ENCODE measurements at places on chromosomes 3 and 15.

DNA sequence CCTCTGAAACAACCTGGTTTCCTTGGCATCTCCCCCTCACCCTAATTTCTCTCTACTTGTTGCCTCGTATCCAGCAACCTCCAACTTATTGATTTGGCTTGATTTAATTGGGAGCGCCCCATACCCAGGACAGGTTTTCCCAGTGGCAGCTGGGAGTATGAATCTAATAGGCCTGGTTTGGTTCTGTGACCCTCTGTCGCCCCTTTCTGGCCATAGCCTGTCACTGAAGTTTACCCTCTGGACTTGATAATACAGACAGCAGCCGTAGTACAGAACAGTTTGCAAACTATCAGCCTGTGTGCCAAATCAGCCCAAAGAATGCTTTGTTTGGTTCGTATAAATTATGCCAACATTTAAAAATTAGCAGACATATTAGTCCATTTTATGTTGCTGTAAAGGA lies 525.1 kb upstream of the GOLIM4 start:
- no peaks in the 10 kb centered on the region for H3K4me1 ChIP-seq
- no peak overlapping the region for H3K4me3 ChIP-seq
- no peak overlapping the region for H3K27ac ChIP-seq
- DNase-seq = peak; percentile 49

DNA sequence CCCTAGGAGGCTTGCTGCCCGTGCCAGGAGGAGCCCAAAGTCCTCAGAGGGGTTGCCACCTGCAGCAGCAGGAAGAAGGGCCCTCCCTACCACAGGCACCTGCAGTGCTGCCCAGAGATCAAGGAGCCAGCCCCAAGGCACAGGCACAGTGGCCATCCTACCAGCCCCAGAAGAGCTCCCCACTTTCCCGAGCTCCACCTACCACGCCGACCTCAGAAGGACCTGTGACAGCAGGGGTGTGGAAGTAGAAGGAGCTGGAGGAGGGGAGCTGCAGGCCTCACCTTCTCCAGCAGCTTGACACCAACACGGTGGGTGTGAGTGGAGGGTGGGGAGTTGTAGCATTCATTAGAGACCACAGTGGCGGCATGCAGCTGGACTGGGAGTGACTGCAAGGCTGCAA lies 485.8 kb downstream of the GABRG3 start:
- no peaks in the 10 kb centered on the region for H3K27me3 ChIP-seq
- no peak overlapping the region for H3K4me3 ChIP-seq
- H3K27ac ChIP-seq = no peak overlapping the region
- H3K4me1 ChIP-seq = no peaks in the 10 kb centered on the region
- no peaks in the 10 kb centered on the region for H3K36me3 ChIP-seq

- no peak for DNase-seq
- H3K4me1 ChIP-seq = no peaks in the 10 kb centered on the region
- H3K27me3 ChIP-seq = no peaks in the 10 kb centered on the region
- H3K4me3 ChIP-seq = no peak overlapping the region
Observed at GRCh38 chr15:88748651-88749050, 54.6 kb upstream of the ACAN start.

- H3K4me3 ChIP-seq = no peak within 1 kb of the TSS
- H3K27ac ChIP-seq = no peak within 1 kb of the TSS
- H3K36me3 ChIP-seq = no peaks in the 10 kb centered on the region
- no peaks in the 10 kb centered on the region for H3K4me1 ChIP-seq
- DNase-seq = peak; percentile 34
- no peaks in the 10 kb centered on the region for H3K27me3 ChIP-seq
Observed at GRCh38 chr15:51341366-51342226, at the start of gene GLDN. Gene GLDN, plus strand, starts transcription at chr15:51341655. Its CDS starts 30 bp downstream, at chr15:51341685.

DNA sequence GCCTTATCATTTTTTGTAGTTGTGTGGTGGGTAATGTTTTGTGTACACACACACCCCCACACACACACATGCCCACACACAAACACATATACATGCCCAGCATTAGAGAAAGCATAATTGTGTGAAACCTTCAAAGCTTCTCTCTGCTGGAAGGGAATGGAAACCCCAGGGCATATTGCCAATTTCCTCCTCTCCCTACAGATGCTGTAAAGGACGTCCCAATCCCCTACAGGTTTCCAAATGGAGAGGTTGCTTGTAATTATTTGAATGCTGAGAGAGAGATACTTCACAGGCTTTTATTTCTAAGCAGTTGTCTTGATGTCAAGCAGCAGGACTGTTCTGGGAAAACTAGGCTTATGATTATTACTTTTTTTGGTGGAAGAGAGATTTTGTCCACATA lies 23.0 kb upstream of the CCK start:
- DNase-seq = no peak
- no peak overlapping the region for H3K27ac ChIP-seq
- no peaks in the 10 kb centered on the region for H3K4me1 ChIP-seq
- no peaks in the 10 kb centered on the region for H3K36me3 ChIP-seq
- H3K27me3 ChIP-seq = no peaks in the 10 kb centered on the region

DNA sequence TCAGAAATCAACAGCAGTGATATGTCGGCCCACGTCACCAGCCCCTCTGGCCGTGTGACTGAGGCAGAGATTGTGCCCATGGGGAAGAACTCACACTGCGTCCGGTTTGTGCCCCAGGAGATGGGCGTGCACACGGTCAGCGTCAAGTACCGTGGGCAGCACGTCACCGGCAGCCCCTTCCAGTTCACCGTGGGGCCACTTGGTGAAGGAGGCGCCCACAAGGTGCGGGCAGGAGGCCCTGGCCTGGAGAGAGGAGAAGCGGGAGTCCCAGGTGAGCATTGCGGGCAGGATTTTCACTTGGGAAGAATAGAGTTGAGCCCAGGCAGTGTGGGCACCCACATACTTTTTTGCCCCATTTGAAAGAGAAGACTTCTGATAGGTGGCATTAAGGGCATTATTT lies 57.4 kb downstream of the DNASE1L3 start:
- no peak overlapping the region for H3K27ac ChIP-seq
- H3K27me3 ChIP-seq = no peaks in the 10 kb centered on the region
- no peak for DNase-seq
- peaks cover 24% of the 10 kb centered on the region for H3K4me1 ChIP-seq
- H3K36me3 ChIP-seq = peaks cover 72% of the 10 kb centered on the region
- H3K4me3 ChIP-seq = no peak overlapping the region

DNA sequence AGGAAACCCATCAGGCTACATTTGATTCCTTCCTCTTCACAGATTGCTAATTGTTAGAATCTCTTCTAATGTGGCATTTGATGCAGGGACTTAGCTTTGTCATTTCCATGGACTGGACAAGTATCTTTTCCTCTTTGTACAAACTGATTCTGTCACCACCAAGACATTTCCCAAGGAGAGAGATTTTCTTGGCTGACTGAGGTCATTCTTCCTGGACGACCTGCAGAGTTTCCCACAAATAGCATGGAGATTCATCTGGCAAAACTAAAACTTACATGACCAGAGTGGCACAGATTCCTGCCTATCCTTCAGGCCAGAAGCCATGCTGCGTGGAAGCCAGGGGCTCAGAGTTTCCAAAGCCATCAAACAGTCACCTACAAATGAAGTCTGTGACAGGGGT lies 269.2 kb upstream of the LRTM1 start:
- H3K36me3 ChIP-seq = no peaks in the 10 kb centered on the region
- no peak overlapping the region for H3K4me3 ChIP-seq
- DNase-seq = no peak
- no peaks in the 10 kb centered on the region for H3K4me1 ChIP-seq
- H3K27ac ChIP-seq = no peak overlapping the region

- H3K4me3 ChIP-seq = no peak overlapping the region
- H3K4me1 ChIP-seq = no peaks in the 10 kb centered on the region
- no peaks in the 10 kb centered on the region for H3K36me3 ChIP-seq
- no peaks in the 10 kb centered on the region for H3K27me3 ChIP-seq
- no peak for DNase-seq
- H3K27ac ChIP-seq = no peak overlapping the region
Observed at GRCh38 chr15:86077070-86077469, 2.6 kb upstream of the AGBL1 start.

- H3K4me3 ChIP-seq = no peak overlapping the region
- H3K27ac ChIP-seq = no peak overlapping the region
- H3K36me3 ChIP-seq = no peaks in the 10 kb centered on the region
- no peaks in the 10 kb centered on the region for H3K4me1 ChIP-seq
- DNase-seq = no peak
Observed at GRCh38 chr3:182148360-182148759, 436.6 kb downstream of the SOX2 start.

- H3K4me3 ChIP-seq = no peak overlapping the region
- no peaks in the 10 kb centered on the region for H3K27me3 ChIP-seq
- no peaks in the 10 kb centered on the region for H3K36me3 ChIP-seq
- no peaks in the 10 kb centered on the region for H3K4me1 ChIP-seq
- no peak for DNase-seq
- no peak overlapping the region for H3K27ac ChIP-seq
Observed at GRCh38 chr3:129549805-129550204, 6.8 kb downstream of the H1-8 start.

- H3K36me3 ChIP-seq = no peaks in the 10 kb centered on the region
- no peak for DNase-seq
- no peak overlapping the region for H3K4me3 ChIP-seq
Observed at GRCh38 chr15:59406446-59406845, 31.5 kb upstream of the FAM81A start.

DNA sequence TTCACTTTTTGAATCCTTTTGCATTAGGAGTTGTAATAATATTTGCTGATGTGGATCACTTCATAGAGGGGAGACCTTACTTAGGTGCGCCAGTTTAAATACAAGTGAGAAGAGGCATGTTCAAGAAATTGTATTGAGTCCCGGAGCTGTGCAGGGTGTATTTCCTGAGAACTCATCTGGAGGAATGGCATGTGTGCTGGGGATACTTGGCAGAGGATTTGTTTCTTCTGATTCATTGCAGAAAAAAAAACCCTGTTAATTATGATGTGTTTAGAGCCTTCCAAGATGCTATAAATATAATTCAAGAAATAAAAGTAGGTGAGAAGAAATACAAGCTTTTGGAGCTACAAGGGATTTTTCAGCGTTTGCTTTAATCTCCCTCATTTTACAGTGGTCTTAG lies 97.6 kb downstream of the TPRG1 start:
- H3K4me3 ChIP-seq = no peak overlapping the region
- H3K36me3 ChIP-seq = no peaks in the 10 kb centered on the region
- no peak overlapping the region for H3K27ac ChIP-seq

- H3K27me3 ChIP-seq = no peaks in the 10 kb centered on the region
- H3K27ac ChIP-seq = no peak overlapping the region
- no peak overlapping the region for H3K4me3 ChIP-seq
Observed at GRCh38 chr3:106485217-106485616, 616.4 kb upstream of the CBLB start.

DNA sequence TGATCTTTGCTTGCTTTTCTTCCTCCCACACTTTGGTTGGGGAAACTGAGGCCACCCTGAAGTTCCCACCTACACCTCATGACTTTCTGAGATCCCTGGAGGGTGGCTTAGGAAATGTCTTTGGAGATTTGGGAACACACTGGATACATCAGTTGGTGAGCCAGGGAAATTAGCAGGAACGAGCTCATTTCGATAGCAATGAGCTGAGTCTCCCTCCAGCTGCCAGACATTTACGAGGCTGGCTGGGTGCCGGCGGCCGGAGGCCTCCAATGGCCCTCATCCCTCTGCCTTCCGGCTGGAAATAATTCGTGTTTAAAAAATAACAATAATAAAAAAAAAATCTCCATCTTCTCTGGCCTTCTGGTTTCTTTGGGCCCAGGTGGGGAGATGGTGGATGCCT lies 38.8 kb downstream of the SMAD6 start:
- DNase-seq = peak; percentile 14
- no peaks in the 10 kb centered on the region for H3K4me1 ChIP-seq

- no peak overlapping the region for H3K27ac ChIP-seq
- H3K4me3 ChIP-seq = no peak overlapping the region
- no peaks in the 10 kb centered on the region for H3K27me3 ChIP-seq
- H3K4me1 ChIP-seq = no peaks in the 10 kb centered on the region
- H3K36me3 ChIP-seq = no peaks in the 10 kb centered on the region
Observed at GRCh38 chr15:66894363-66894762, 171.0 kb upstream of the SMAD3 start.

DNA sequence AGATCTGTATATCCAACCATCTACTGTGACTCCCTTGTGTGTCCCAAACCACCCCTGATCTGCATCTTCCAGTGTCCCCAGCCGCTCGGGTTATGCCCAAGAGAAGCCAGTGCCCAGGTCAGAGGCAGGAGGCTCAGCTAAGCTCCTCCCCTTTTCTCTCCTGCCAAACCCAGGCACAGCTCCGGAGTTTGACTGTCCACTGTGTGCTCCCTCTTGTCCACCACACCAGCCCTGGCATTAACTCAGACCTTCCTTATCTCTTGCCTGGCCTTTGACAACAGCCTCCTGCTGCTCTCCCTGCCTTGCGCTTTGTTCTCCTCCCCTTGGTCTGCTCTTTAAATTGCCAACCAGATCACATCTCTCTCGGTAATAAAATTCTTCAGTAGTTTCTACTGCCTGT lies 39.3 kb downstream of the DGKG start:
- H3K4me1 ChIP-seq = no peaks in the 10 kb centered on the region
- H3K4me3 ChIP-seq = no peak overlapping the region
- no peaks in the 10 kb centered on the region for H3K27me3 ChIP-seq
- no peak for DNase-seq
- H3K36me3 ChIP-seq = no peaks in the 10 kb centered on the region

DNA sequence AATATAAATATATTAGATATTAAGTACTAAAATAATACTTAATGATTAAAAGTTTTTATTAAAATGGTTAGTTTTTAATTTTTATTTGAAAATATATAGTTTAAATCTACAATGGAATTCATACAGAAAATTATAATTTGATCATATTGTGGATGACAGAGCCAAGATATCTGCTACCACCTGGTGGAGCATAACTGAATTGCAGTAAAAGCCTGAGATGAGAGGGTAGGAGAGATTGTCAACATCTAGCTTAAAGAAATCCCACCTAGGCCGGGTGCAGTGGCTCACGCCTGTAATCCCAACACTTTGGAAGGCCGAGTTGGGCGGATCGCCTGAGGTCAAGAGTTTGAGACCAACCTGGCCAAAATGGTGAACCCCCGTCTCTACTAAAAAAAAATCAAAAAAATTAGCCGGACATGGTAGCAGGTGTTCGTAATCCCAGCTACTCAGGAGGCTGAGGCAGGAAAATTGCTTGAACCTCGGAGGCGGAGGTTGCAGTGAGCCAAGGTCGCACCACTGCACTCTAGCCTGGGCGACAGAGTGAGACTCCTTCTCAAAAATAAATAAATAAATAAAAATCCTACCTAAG lies 25.1 kb upstream of the CSTA start:
- no peaks in the 10 kb centered on the region for H3K36me3 ChIP-seq
- no peak overlapping the region for H3K4me3 ChIP-seq
- no peak overlapping the region for H3K27ac ChIP-seq
- DNase-seq = no peak

GRCh38 chr15:29887721-29888120 lies 65.5 kb upstream of the TJP1 start:
- H3K27me3 ChIP-seq = no peaks in the 10 kb centered on the region
- no peaks in the 10 kb centered on the region for H3K36me3 ChIP-seq
- no peaks in the 10 kb centered on the region for H3K4me1 ChIP-seq
- DNase-seq = no peak
- H3K27ac ChIP-seq = no peak overlapping the region

- no peak overlapping the region for H3K27ac ChIP-seq
- H3K4me1 ChIP-seq = no peaks in the 10 kb centered on the region
- no peak for DNase-seq
- no peak overlapping the region for H3K4me3 ChIP-seq
Observed at GRCh38 chr3:16243706-16244490, 20.8 kb downstream of the DPH3 start.

- H3K36me3 ChIP-seq = no peaks in the 10 kb centered on the region
- no peak overlapping the region for H3K4me3 ChIP-seq
- no peaks in the 10 kb centered on the region for H3K4me1 ChIP-seq
- DNase-seq = no peak
- no peaks in the 10 kb centered on the region for H3K27me3 ChIP-seq
Observed at GRCh38 chr3:147735616-147736015, 326.5 kb downstream of the ZIC1 start.

GRCh38 chr3:106794442-106794841 lies 582.8 kb upstream of the CCDC54 start:
- DNase-seq = no peak
- no peaks in the 10 kb centered on the region for H3K36me3 ChIP-seq
